Fibroblast of skin of left biceps (primary cell): ENCODE measurements at places on chromosomes 6 and 20.

- no peak for DNase-seq
These were observed 53.4 kb downstream of the SYTL3 start for GRCh38 chr6:158703111-158703836.

DNA sequence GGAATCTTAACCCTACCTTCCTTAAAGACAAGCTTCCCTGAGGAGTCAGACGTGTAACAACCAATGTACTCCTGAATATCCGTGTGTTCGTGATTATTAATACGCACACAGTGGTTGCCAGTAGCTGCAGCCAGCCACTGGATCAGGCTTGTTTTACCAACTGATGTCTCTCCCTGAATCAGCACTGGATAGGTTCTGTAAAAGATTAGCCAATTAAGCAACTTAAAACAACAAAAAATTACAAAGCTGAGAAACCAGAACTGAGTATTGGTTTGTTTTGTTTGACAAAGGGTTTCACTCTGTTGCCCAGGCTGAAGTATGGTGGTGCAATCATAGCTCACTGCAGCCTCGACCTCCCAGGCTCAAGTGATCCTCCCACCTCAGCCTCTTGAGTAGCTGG is 69.3 kb downstream of the MDN1 start:
- DNase-seq: no peak

GRCh38 chr6:152094992-152095592 is 287.6 kb downstream of the ESR1 start:
- DNase-seq: peak; percentile 98

DNA sequence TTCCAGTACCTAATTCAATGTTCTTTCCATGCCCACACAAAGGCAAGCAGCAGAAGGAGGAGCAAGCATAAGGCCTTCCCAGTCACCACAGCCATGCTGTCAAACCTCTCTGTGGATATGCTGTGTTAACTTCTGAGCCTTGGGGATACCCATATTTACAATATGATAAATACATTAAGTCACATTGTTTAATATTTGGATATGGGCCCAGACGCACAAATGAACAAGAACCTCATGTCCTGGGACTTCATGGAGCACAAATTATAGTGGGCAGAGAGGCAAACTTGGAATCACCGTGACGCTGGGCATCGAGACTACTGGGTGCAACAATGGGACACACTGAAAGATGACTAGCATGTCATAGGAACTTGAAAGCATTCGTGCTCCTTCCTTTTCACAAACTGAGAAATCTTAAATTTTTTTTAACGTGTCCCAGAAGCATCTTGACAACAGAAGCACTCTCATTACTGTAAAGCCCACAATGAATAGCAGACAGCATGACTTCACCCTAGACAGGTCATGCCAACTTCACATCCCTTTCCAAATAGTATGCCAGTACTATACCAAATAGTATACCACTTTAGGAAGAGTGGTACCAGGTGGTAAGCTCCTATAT is 16.0 kb downstream of the SOD2 start:
- no peak for DNase-seq

DNA sequence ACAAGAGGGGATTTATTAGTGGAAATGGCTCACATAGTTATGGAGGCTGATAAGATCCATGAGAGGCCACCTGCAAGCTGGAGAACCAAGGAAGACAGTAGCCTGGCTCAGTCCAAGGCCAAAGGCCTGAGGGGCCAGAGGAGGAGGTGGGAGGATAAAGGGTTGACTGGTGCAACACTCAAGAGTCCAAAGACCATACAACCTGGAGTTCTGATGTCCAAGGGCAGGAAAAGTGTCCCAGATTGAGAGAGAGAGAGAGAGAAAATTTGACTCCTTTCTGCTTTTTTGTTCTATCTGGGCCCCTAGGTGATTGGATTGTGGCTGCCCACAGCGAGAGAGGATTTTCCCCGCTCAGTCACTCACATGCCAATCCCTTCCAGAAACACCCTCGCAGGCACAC is 8.0 kb downstream of the HLA-F start:
- DNase-seq: no peak

- no peak for DNase-seq
These were observed 26.1 kb downstream of the RSPO4 start for GRCh38 chr20:976033-976432.

DNA sequence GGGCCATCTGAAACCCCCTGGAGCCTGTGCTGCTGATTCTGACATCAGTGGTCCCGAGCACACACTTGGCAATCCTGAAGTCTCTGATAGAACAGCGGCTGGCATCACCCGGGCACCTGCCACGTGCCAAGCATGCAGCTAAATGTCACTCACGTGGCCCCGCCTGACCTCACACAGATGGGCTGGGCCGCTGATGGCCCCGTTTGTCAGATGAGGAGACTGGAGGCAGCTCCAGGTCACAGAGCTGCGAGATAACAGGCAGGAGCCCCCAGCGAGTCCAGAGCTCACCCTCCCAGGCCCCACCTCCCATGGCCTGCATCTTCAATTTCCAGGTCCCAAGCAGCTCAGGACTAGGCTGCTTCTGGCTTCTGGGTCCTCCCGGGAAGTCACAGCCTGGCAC is 67.2 kb downstream of the YTHDF1 start:
- no peak for DNase-seq

GRCh38 chr20:62961310-62961783 is 8.8 kb downstream of the SLC17A9 start:
- DNase-seq: no peak

DNA sequence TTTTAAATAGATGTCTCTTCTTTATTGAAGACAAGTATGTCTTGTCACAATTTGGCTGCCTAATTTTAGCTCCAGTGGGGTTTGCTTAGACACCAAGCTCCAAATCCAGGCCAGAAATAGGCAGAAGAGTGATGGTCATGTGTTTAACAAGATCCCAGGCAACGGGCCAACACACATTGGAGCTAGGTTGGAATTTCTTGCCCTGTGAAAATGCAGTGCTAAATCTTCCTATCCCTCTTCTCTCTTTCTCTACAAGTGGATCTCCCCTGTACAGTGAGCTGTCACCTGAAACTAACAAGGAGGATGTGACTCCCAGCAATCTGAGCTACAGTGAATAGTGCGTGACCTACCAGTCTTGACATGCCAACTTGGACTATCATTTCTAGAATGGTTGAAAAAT is 65.3 kb upstream of the VGLL2 start:
- no peak for DNase-seq

DNA sequence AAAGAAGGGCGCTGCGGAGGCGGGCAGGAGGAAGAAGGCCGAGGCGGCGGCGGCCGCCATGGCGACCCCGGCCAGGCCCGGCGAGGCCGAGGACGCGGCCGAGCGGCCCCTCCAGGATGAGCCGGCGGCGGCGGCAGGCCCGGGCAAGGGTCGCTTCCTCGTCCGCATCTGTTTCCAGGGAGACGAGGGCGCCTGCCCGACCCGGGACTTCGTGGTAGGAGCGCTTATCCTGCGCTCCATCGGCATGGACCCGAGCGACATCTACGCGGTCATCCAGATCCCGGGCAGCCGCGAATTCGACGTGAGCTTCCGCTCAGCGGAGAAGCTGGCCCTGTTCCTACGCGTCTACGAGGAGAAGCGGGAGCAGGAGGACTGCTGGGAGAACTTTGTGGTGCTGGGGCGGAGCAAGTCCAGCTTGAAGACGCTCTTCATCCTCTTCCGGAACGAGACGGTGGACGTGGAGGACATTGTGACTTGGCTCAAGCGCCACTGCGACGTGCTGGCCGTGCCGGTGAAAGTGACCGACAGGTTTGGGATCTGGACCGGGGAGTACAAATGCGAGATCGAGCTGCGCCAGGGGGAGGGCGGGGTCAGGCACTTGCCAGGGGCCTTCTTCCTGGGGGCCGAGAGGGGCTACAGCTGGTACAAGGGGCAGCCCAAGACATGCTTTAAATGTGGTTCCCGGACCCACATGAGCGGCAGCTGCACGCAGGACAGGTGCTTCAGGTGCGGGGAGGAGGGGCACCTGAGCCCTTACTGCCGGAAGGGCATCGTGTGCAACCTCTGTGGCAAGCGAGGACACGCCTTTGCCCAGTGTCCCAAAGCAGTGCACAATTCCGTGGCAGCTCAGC is 780 bp downstream of the ZCCHC3 start:
- no peak for DNase-seq
